ENCODE measurements at places on chromosomes 2 and 18. TPM values are rescaled to one million over a fixed set of nuclear protein-coding genes. Genes with fewer than 3 reads are reported as not detected.

DNA sequence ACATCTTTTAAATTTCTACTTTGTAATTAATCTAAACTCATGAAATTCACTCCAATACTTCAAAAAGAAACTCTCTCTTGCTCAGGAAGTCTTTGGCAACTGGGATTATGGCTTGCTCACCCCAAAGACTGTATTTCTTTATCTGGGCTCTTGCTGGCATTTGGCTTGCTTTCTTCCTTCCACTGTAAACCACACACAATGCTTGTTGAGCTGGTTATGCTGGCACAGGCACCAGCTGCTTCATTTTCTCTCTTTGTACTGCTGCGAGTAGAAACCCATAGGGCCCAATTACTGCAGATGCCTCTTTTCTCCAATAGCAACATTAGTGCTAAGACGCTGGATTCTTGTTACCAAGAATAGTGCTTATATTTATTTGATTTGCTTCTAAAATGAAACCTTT lies 51.4 kb downstream of the SLC38A11 start:
- DNase-seq: no peak

GRCh38 chr18:8754995-8755960 lies 49.9 kb downstream of the MTCL1 start:
- DNase-seq: no peak

GRCh38 chr2:102453501-102453900 lies 19.5 kb upstream of the SLC9A4 start:
- DNase-seq: no peak

DNA sequence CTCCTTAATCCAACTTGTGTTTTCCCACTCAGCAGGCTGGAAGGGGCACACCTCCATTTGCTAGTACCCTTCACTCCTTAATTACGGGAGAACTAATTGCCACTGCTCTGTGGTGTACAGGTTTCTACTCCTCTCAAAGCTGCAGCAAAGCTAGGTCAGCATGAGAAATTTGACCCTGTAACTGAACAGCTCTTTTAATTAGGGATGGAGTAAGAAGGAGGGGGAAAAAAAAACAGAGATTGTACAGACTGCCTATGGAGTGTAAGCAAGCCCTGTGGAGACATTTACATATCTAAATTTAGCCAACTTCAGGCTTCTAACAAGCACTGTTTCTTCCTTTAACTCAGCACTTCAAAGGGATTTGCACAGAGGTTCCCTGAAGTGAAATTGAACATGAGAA lies 629.7 kb upstream of the SETBP1 start:
- no peak for DNase-seq

GRCh38 chr18:34990597-34990996 lies 50.6 kb upstream of the MAPRE2 start:
- DNase-seq: no peak

DNA sequence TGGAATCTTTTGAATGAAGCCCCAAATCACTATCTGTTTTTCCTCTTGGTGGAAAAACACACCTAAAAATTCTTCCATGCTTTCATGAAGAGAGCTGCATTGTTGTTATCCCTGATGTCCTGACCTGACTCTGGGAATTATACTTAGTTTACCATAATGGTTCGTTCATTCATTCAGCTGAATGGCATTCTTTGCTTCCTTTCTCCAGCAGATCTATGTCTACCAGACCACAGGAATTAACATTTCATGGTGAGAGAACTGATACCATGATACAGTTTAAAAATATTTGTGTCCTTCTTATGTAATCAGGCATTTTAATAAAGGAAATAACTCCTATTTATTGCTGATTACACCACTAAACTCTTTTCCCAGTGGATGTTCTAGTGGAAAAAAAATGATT lies 11.1 kb upstream of the SLC4A10 start:
- no peak for DNase-seq

- DNase-seq: no peak
These were observed 51.1 kb downstream of the LPIN2 start for GRCh38 chr18:2961821-2962220.

- DNase-seq: no peak
These were observed 89.8 kb upstream of the MBOAT2 start for GRCh38 chr2:9093324-9093723.

GRCh38 chr2:66569321-66569851 lies 134.5 kb downstream of the MEIS1 start:
- DNase-seq: no peak

DNA sequence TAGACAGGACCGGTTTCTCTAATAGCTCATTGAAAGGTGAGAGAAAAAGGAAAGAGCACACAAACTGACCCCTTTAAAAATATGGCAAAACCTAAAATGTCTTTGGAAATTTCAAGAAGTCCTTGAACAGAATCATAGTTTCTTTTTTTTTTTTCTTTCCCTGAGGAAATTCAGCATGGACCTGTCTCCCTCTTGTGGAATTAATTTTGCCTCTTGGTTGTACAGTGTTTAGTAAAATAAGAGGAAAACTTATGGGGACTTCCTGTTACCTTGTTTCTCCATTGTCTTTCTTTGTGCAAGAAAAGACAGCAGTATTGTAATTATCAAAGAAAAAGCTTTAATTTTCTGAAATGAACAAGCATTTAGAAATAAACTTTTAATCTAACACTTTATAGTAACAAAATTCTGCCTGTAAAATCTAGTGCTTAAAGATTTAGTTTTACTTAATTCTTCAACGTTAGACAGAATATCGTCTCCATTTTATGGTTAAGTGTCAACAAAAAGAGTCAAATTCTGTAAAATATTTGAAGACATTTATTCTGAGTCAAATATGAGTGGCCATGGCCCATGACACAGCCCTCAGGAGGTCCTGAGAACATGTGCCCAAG lies 176.3 kb upstream of the NABP1 start:
- DNase-seq: no peak

- no peak for DNase-seq
These were observed 79.7 kb upstream of the MSH2 start for GRCh38 chr2:47323009-47323821.

DNA sequence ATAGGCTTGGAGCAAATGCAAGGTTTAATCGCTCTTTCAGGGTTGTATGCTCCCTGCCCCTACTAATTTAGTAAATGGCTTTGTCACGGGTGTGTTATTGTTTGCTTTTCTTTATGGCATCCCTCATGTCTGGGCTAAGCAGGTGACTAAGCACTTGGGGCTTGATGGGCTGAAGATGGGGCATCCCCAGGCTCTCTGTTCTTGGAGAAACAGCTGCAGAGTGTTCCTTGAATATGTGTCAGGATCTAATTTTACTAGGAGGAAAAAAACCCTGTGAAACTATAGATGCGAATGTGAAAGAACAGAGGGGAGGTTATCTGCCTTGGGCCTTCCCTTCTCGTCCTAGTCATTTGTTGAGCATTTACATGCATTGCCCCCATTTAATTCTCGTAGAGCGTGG lies 94.7 kb upstream of the TAF1B start:
- DNase-seq: no peak

DNA sequence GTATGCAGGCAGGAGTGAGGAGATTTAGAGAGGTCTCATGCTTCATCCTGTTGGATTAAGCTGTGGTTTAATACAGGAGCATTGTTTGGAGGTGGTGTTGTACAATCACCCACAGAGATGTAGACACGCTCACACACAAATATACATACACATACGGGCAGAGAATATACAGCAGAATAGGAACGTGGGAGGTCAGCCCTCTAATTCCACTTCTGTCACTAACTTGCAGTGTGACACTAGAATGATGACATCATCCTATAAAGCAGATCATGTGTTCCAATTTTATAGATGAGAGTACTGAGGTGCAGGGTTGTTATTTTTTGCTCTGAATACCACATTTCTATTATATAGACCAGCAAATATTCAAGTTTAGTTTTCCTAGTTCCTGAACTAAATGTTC lies 54.4 kb downstream of the TRIB2 start:
- no peak for DNase-seq

DNA sequence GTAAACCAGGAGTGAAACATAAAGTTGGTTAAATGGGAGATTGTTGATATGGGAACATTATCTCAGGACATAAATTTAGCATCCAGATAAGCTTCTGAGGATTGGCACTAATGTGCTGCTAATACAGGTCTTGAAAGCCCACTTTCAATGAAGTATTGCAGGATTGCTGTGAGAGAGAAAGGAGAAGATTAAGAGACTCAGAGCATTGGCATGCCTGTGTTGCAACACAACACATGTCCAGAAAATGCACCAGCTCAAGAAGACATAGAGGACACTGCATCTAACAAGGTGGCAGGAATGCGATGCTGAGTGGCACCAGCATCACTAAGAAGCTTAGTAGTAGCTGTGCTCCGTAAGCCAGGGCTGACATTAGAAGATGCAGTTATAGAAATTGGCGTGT lies 728.9 kb downstream of the SUCLG1 start:
- DNase-seq: no peak

- DNase-seq: no peak
These were observed 371.8 kb upstream of the HS6ST1 start for GRCh38 chr2:128690431-128690830.

DNA sequence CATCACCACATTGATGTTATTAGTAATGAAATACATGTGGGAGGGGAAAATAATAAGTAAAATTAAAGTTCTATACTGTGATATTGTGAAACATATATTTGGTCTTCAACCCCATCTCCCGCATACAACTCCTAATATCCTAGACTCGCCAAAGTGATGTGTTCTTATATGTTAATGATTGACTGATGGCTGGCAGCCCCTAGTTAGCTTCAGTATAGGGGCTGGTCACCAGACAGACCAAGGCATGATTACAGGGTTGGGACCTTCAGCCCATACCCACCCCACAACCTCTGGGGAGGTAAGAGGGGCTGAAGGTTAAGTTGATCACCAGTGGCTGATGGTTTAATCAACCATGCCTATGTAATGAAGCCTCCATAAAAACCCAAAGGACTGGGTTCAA lies 28.1 kb upstream of the MREG start:
- DNase-seq: no peak

GRCh38 chr2:98233941-98234340 lies 112.3 kb upstream of the CNGA3 start:
- no peak for DNase-seq

DNA sequence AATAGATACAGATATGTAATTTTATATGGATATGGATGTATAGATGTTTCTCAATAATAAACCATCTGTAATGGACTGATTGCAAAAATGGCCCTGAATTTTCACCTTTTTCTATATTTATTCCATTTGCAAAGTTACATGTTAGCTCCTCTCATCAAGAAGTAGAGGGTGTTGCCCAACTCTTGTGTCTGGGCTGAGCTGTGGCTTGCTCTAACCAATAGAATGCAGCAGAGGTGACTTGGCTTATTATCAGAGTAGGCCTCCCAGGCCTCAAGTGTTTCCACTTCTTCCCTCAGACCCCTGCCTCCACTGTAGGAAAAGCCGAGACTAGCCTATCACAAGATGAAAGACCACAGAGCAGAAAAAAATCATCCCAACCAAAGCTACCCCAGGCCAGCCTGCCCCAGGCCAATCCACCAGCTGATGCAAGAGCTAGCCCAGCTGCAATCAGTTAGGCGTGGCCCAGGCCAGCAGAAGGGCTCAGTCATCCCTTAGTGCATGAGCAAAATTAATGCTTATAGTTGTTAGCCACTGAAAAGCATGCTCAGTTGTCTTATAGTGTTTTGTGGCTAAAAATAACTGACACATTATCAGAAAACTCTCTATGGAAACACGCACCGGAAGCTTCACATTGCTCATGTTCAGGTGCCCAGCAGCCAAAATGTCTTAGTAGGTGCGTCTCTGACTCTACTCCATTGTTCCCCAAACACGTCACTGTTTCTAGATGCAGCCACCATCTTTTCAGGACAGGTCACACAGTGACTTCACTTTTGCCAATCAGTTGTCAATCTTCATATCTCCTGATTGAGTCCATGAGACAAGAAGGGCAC lies 464.0 kb downstream of the FBXO15 start:
- no peak for DNase-seq

- DNase-seq: no peak
These were observed 125.0 kb upstream of the ARHGAP28 start for GRCh38 chr18:6604573-6604941.

- DNase-seq: no peak
These were observed 198.3 kb downstream of the MGAT5 start for GRCh38 chr2:134452042-134452733.

DNA sequence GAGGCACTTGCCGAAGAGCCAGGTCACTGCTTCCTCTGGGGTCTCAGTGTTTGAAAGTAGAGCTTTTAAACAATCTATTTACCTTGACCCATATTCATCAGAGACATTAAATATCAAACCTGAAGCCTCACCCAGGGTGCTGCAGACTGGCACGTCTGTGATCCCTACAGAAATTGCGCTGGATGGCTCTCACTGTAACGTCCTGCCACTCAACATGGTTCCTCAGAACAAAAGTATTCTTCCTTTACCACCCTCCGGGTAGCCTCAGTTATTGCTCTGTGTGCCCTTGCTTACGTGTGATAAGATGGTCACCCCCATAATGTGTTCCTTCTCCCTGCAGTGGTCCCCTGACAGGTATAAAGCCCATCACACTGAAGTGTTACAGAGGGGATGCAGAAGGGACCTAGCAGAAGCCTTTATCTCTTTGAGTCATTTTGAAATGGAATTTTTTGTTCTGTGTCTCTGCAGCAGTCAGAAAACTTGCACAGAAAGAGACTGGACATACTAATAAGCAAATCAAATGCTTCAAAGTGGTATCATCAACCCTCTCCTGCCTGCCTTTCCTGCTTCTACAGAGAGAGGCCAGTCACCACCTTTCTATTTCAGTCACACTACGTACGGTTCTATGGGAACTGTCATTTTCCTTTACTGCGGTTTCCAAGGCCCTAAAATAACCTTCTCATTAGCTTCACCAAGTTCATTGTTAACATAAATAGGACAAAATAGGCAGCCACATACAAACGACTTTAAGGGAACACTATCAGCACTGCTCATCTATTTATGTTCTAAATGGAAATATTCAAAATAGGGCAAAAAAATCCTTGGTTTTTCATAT lies 86.8 kb downstream of the METTL8 start:
- DNase-seq: no peak

DNA sequence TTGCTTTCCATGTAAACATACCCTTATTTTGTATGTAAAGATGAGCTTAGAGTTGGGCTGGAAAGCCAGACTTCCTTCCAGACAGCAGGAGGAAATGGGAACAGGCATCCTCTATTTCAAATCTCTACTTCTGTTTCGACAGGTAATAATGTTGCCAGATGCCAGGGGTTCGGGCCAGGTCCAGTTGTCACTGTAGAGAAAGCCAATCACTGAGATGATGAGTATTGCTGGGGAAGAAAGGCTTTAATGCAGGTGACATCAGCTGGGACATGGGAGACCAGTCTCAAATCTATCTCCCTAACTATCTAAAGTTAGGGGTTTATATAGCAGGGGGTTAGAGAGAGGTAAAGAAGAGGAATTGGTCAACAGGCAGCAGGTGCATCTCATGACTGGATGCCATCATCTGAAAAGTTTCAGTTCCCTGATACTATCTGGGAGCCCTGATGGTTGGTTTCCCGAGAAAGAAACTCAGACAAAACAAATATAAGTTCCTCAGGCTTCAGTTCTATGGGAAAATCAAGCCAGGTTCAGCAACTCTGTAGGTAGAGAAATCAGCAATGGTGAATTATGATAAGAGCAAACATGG lies 9.3 kb upstream of the MTCL1 start:
- no peak for DNase-seq

GRCh38 chr2:1571477-1572417 lies 158.5 kb downstream of the TPO start:
- DNase-seq: no peak

The VIL1 gene
- not detected for total RNA-seq

The TANC1 gene
- 11.9 TPM for total RNA-seq

The MAL gene
- total RNA-seq: 63.8 TPM

The SCTR gene
- total RNA-seq: not detected

The STK36 gene
- total RNA-seq: 16.0 TPM

The PSTPIP2 gene
- total RNA-seq: 7.2 TPM

The SAG gene
- not detected for total RNA-seq

The ALKAL2 gene
- 0.36 TPM for total RNA-seq

The C2orf72 gene
- total RNA-seq: 0.29 TPM

The HTR2B gene
- not detected for total RNA-seq

The NOSTRIN gene
- 3.1 TPM for total RNA-seq

The CFAP221 gene
- not detected for total RNA-seq
